ENCODE measurements at places on chromosomes 1 and 21. TPM values are rescaled to one million over a fixed set of nuclear protein-coding genes. Genes with fewer than 3 reads are reported as not detected.

The VCAM1 gene
- not detected for total RNA-seq

The SPAG17 gene
- total RNA-seq: not detected

The PGLYRP3 gene
- total RNA-seq: not detected

The FAM72D gene
- total RNA-seq: 6.3 TPM

The NBPF4 gene
- 0.05 TPM for total RNA-seq

The FAM151A gene
- total RNA-seq: 0.14 TPM

Data from A549 treated with GW870086 at 1 μM for 4 hours (cell line).